ENCODE measurements at places on chromosomes 6 and 20. TPM values are rescaled to one million over a fixed set of nuclear protein-coding genes. Genes with fewer than 3 reads are reported as not detected.

Gene SYTL3
- total RNA-seq = 55.3 TPM

Gene TBX18
- 14.4 TPM for total RNA-seq

Gene HLA-DMA
- total RNA-seq = 12.1 TPM

Gene ENPP3
- total RNA-seq = 0.15 TPM

Gene DOP1A
- 7.1 TPM for total RNA-seq

Gene TMEM244
- not detected for total RNA-seq

Gene SLC2A4RG
- 121 TPM for total RNA-seq

Gene ADGRF4
- total RNA-seq = not detected

Gene LIN28B
- total RNA-seq = 0.25 TPM

GRCh38 chr20:1971893-1972586 lies 21.8 kb downstream of the PDYN start:
- peaks cover 50% of the 10 kb centered on the region for H3K27me3 ChIP-seq
- no peak for DNase-seq
- H3K36me3 ChIP-seq = no peaks in the 10 kb centered on the region
- no peak overlapping the region for H3K27ac ChIP-seq
- H3K4me3 ChIP-seq = no peak overlapping the region

DNA sequence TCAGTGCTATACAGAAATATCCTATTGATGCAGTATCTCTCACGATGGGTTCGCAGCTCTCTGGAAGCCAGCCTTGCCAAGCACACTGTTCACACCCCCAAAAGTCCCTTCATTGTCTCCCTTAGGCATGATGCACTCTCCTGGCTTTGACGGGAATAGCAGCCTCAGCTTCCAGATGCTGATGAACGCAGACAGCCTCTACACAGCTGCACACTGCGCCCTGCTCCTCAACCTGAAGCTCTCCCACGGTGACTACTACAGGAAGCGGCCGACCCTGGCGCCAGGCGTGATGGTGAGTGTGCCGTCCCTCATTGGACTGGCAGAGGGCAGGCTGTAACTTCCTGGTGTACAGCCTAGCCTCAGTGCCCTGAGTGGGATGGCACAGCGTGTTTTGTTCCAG lies 60.0 kb upstream of the PBOV1 start:
- no peak overlapping the region for H3K4me3 ChIP-seq
- no peaks in the 10 kb centered on the region for H3K36me3 ChIP-seq
- DNase-seq = no peak
- no peaks in the 10 kb centered on the region for H3K27me3 ChIP-seq

DNA sequence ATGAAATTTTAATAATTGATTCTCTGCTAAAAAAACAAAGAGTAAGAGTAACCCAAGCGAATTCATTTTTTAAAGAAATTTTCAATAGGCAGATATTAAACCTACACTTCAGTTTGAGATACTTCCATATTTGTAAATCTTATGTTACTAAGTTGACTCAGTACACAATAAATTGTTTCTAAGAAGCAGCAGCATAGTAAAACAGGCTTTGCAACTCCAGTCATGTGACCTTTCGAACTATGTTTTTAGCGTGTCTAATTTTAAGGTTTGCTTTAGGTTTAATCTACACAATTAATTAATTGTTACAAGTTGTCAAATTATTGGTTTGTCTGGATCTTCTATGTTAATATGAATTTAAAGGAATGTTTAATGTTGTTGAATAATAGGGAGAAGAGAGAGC lies 708.9 kb upstream of the CITED2 start:
- no peak overlapping the region for H3K4me3 ChIP-seq
- no peaks in the 10 kb centered on the region for H3K27me3 ChIP-seq
- DNase-seq = no peak
- H3K27ac ChIP-seq = no peak overlapping the region

- H3K4me3 ChIP-seq = no peak overlapping the region
- H3K36me3 ChIP-seq = no peaks in the 10 kb centered on the region
- H3K27me3 ChIP-seq = peaks cover 46% of the 10 kb centered on the region
- H3K27ac ChIP-seq = no peak overlapping the region
- DNase-seq = no peak
Measured at GRCh38 chr20:22563062-22563965, 21.1 kb downstream of the FOXA2 start.

DNA sequence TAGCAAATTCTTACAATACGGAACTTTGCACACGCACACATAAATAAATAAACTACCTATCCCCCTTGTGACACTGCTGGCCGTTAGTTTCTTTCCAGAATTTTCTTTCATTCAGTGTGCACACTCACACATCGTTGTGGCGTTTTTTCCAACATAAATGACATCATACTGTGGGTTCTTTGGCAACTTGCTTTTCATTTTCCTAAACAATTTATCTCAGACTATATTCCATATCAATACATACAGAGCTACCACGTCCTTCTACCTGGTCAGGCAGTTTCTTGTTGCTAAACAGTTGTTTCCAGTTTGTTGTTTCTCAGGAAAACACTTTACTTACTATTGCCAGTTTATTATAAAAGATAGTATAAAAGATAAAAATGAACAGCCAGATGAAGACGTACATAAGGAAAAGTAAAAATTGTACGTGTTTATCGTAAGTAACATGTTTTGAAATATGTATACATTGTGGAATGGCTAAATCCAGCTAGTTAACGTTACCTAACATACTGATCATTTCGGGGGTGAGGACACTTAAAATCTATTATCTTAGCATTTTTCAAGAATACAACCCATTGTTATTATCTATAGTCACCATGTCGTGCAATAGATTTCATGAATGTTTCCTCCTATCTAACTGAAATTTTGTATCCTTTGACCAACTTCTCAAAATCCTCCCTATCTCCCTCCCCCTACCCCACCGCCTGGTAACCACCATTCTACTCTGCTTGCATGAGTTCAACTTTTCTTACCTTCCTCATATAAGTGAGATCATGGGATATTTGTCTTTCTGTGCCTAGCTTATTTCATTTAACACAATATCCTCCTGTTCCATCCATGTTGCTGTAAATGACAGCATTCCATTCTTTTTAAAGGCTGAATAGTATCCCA lies 1.2 kb upstream of the TP53RK start:
- H3K27me3 ChIP-seq = no peaks in the 10 kb centered on the region
- H3K36me3 ChIP-seq = peaks cover 9% of the 10 kb centered on the region
- peaks cover 20% of the 10 kb centered on the region for H3K4me1 ChIP-seq
- no peak for DNase-seq
- H3K27ac ChIP-seq = no peak overlapping the region

DNA sequence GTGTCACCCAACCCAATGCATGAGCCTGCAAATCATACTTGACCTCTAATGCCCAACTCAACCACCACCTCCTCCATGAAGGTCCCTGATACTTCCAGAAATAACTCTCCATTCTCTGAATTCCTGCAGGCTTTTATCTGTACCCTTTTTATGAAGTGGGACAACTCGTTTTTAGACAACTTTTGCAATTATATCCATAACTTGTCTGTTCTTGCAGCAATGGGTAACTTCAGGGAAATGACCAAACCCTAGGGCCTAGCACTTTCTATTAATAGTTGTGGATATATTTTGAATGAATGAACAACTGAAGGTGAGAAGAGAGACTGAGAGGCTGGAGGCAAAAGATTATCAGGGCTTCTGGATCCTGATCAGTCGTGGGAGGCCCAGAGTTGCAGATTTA lies 236.6 kb upstream of the MOCS1 start:
- no peaks in the 10 kb centered on the region for H3K4me1 ChIP-seq
- no peaks in the 10 kb centered on the region for H3K36me3 ChIP-seq
- H3K27me3 ChIP-seq = peaks cover 20% of the 10 kb centered on the region
- no peak overlapping the region for H3K4me3 ChIP-seq
- no peak overlapping the region for H3K27ac ChIP-seq

GRCh38 chr20:48686238-48687116 lies 141.3 kb downstream of the PREX1 start:
- H3K36me3 ChIP-seq = no peaks in the 10 kb centered on the region
- H3K4me3 ChIP-seq = no peak overlapping the region
- DNase-seq = no peak
- H3K4me1 ChIP-seq = peaks cover 16% of the 10 kb centered on the region

DNA sequence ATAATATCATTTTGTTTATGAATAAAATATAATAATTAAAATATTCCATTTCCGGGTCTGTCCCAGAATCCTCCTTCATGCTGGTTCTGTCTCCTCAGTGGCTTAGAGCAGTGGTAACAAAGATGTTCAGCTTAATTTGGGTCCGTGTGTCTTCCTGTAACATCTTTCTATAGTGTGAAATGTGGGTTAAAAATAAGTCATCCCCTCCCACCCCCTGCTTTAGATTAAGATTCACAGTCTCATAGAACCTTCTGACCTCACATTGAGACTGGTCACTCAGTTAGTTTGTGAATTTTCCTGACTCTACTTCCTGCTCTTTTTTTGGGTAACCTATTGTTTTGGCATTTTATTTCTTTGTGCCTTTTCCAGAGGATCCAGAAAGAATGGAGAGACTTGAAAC lies 55.2 kb downstream of the SLX4IP start:
- no peaks in the 10 kb centered on the region for H3K27me3 ChIP-seq
- no peaks in the 10 kb centered on the region for H3K36me3 ChIP-seq
- H3K4me1 ChIP-seq = no peaks in the 10 kb centered on the region
- no peak overlapping the region for H3K4me3 ChIP-seq
- no peak overlapping the region for H3K27ac ChIP-seq

GRCh38 chr6:153101461-153101860 lies 29.6 kb downstream of the RGS17 start:
- DNase-seq = no peak
- no peaks in the 10 kb centered on the region for H3K4me1 ChIP-seq
- no peak overlapping the region for H3K4me3 ChIP-seq
- no peaks in the 10 kb centered on the region for H3K36me3 ChIP-seq
- no peak overlapping the region for H3K27ac ChIP-seq

DNA sequence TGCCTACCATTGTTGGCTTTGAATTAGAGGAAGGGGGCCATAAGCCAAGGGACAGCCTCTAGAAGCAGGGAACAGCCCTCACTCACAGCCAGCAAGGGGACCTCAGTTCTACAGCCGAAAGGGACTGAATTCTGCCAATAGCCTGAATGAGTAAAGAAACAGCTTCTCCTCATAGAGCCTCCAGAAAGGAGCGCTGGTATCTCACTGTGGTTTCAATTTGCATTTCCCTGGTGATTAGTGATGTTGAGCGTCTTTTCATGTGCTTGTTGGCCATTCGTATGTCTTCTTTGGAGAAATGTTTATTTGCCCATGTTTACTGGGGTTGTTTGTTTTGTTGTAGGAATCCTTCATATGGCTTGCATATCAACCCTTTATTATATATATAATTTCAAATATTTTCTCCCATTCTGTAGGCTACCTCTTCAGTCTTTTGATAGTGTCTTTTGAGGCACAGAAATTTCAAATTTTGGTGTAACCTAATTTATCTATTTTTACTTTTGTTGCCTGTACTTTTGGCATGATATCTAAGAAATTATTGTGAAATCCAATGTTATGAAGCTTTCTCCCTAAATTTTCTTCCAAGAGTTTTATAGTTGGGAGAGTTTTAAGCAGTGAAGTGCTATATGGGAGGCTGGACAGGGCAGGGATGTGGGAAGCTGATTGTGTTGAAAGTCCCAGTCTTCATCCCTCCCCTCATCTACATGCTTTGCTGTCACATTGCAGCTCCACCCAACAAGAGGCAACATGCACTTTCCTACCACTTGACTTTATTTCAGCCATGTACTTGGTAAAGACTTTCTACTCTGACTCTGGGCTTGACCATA lies 82.3 kb upstream of the SHLD1 start:
- DNase-seq = no peak
- no peak overlapping the region for H3K4me3 ChIP-seq
- H3K27me3 ChIP-seq = no peaks in the 10 kb centered on the region
- no peaks in the 10 kb centered on the region for H3K36me3 ChIP-seq
- no peak overlapping the region for H3K27ac ChIP-seq

- no peaks in the 10 kb centered on the region for H3K4me1 ChIP-seq
- H3K4me3 ChIP-seq = no peak overlapping the region
- H3K27ac ChIP-seq = no peak overlapping the region
- no peaks in the 10 kb centered on the region for H3K27me3 ChIP-seq
Measured at GRCh38 chr6:21442874-21443273, 150.7 kb upstream of the SOX4 start.

Measured in HCT116 (cell line).